ENCODE measurements at places on chromosomes 3 and 15.
A peak's percentile ranks its signal among the peaks of the same experiment; 100 is the strongest.

GRCh38 chr3:34851137-34851536 is 788.2 kb upstream of the ARPP21 start:
- DNase-seq: no peak

DNA sequence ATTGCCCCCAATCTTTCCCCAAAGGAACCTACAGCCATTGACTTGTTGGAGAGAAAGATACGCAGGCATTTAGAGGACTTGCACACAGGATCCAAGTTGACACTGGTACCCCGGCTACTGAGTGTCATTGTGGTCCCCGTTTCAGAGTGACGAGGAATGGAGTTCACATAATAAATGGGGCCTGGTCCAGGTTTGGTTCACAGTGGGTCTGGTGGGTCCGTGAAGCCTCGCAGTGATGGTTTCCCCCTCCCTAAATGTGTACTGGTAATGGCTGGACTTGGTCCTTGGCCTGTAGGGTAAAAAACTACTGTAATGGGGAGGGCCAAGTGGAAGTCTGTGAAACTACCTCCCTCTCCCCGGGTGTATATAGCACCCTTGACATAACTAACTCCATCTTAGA is 232.1 kb upstream of the LYSMD4 start:
- DNase-seq: no peak

- no peak for DNase-seq
Measured at GRCh38 chr15:73856458-73857192, 16.7 kb upstream of the TBC1D21 start.

- no peak for DNase-seq
Measured at GRCh38 chr3:25404569-25404968, 23.5 kb upstream of the RARB start.

DNA sequence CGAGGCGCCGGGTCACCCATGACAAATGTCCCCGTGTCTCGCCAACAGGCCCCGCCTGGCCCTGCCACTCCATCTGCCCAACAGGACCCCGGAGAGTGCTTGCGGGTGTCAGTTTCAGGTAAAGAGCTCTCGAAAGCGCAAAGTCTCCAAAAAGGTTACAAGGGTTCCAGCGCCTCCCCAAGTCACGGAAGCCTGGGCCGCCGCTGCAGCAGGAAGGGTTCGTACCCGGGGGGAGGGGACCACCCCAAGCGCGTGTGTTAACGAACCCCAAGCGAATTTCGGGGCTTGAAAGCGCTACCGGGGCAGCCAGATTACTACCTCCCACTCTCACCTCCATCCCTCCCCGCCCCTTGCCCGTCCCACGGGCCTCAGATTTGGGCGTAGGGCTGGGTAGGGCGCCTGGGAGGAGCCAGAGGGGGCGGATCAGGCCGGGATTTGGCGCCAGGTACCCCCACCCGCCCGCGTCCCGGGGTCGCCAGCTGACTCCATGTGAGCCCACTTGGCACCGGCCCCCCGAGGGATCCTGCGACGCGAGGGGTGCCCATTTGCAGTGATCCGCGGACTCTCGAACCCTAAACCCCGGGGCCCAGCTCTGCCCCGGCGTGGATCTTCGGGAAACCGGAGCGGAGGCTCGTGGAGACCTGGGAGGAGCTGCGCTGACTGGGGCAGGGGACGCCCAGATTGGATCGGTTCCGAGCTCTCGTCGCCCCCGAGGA is 85.9 kb downstream of the NR2F2 start:
- DNase-seq: peak; percentile 48

GRCh38 chr3:195012100-195012499 is 258.9 kb downstream of the XXYLT1 start:
- no peak for DNase-seq

GRCh38 chr3:53856964-53857363 is 10.6 kb downstream of the IL17RB start:
- no peak for DNase-seq

- DNase-seq: no peak
Measured at GRCh38 chr3:96977671-96978070, 163.3 kb downstream of the EPHA6 start.

- DNase-seq: no peak
Measured at GRCh38 chr15:70132139-70132538, 34.4 kb upstream of the TLE3 start.

GRCh38 chr3:155701882-155702465 is 42.9 kb downstream of the PLCH1 start:
- DNase-seq: peak; percentile 67

GRCh38 chr15:89802986-89803824 is 11.4 kb downstream of the ANPEP start:
- no peak for DNase-seq

- DNase-seq: peak; percentile 91
Measured at GRCh38 chr3:45938864-45939263, 4.4 kb upstream of the CXCR6 start.

GRCh38 chr15:98746375-98747155 is 98.2 kb downstream of the IGF1R start:
- no peak for DNase-seq

- no peak for DNase-seq
Measured at GRCh38 chr3:161500068-161500796, 3.6 kb downstream of the OTOL1 start.

DNA sequence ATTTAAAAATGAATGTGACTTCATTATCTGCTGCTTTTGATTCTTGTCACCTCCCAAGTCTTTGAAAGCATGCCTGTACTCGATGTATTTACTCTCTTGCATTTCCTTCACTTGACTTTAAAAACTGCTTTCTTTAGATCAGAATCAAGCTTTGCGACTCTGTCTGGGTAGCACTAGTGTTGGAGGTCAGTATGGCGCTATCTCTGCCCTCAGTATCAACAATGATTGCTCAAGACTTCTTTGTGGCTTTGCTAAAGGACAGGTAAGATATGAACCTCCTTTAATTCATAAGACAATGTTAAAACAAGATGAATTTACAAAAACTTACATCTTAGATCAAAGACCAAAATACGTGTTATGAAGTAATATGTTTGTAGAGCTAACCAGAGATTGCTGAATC is 37.0 kb downstream of the VPS8 start:
- no peak for DNase-seq

GRCh38 chr3:193744822-193745684 is 152.0 kb downstream of the OPA1 start:
- DNase-seq: peak; percentile 94

- DNase-seq: no peak
Measured at GRCh38 chr15:74504418-74504817, 36.6 kb upstream of the ARID3B start.

DNA sequence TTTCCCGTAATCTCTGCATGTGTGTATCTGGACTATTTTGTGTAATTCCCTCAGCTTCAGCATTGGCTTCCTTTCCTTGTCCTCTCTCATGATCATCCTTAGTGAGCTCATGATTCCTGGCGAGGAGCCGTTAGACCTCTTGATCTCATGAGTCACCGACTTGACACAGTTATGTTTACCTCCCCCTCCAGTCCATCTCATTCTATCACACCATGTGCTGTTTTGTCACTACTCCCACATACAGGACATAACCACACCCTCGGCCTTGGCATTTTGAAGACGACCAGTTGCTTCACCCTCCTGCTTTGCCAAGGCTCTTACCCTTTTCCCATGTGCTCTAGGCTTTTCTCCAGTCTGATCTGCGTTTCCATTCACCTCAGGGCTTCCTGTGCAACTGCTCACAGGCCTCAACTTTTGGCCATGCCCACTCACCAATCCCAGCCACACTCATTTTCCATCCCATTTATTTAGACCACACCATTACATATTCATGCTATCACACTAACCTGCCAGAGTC is 41.5 kb downstream of the CP start:
- DNase-seq: no peak

- no peak for DNase-seq
Measured at GRCh38 chr3:169891886-169892285, 19.5 kb upstream of the SAMD7 start.

DNA sequence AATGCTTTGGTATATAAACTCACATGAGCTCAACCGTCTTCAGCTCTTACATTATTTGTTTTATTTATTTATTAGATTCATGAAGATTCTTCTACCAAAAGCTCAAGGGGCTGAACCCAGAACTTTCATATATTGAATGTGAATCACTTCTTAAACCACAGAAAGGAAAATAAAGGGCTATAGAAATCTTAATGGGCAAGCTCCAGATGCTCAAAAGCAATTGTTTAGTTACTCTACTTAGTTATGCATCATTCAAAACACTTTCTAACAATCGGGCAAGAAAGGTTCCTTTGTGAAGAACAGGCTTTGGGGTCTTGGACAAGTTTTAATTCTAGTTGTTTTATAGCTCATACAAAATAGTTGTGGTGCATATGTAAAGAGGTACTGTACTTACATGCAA is 380.2 kb downstream of the TIGIT start:
- DNase-seq: no peak

DNA sequence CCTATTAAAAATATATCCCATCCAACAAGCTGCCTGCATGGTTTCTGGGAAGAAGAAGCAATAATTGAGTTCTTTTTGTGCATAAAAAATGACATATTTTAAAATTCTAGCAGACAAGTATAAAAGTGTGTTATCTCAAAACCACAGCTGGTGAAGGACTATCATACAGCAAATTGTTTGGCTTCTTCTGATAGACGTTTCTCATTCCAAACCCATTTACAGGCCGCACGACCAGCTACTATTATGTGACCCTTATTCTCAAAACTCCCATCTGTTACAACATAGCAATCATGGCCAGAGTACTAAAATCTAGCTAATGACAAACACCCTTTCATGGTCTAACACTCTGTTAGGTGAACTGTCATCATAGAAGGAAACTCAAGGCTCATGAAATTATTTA is 21.7 kb downstream of the ETFA start:
- DNase-seq: no peak

DNA sequence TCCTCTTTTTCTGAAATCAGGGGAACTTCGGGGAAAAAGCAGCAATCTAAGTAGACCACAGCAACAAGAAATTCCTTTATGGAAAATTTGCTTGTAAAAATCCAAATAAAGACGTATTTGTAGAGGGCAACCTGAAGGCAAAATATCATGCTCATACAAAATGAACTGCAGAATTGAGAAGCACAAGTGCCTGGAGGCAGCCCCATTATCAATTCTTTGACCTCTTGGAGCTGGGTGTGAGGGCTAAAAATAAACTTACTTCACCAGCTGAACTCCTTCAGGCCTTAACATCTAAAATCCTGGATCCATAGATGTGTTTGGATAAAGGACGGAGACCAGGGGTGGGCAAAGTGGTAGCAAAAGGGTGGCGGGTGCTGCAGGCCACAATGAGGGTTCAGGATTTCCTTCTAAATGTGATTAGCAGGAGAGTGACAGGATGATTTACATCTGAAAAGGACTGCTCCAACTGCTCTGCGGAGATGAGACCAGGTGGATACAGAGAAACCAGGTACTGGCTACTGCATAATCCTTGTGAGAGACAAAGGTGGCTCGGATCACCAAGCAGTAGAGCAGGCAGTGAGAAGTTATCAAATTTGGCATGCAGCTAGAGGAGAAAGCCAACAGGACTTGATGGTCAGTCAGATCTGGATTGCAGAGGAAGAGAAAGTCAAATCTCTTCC is 81.7 kb upstream of the TJP1 start:
- DNase-seq: peak; percentile 21

DNA sequence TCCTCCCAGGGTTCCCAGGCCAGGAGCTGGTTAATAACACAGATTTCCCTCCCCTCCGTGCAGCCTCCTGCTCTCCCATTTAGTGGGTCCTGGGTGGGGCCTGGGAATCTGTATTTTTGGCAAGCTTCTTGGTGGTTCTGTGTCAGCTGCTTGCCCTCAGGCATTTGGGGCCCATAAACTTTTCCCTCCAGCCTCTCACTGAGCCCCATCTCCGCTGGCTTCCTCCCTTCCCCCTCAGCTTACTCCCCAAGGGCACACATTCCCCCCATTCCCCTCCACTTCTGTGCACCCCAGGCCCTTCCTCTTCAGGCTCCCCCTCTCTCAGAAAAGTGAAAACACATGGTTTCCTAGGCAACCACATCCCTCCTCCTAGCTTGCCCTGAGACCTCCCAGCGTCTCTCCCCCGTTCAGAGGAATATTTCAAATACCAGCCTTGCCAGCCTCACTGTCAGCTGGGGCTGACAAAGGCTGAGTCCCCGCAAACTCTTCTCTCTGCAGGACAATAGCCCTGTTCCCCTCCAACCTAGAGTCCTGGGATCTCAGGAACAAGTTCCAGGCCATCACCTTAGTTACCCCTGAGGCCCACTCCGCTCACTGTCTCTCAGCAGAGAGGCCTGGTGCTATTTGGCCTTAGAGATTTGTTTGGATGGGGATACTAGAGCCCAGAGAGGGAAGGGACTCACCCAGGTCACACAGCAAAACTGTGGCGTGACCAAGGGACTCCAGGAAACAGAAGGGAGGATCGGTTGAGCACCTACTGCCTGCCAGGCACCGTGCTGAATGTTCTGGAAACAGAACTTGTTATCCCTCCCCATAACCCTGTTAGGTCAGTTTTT is 44.6 kb upstream of the SMAD6 start:
- peak; percentile 95 for DNase-seq

GRCh38 chr15:62994975-62995681 is 47.4 kb upstream of the TPM1 start:
- no peak for DNase-seq

DNA sequence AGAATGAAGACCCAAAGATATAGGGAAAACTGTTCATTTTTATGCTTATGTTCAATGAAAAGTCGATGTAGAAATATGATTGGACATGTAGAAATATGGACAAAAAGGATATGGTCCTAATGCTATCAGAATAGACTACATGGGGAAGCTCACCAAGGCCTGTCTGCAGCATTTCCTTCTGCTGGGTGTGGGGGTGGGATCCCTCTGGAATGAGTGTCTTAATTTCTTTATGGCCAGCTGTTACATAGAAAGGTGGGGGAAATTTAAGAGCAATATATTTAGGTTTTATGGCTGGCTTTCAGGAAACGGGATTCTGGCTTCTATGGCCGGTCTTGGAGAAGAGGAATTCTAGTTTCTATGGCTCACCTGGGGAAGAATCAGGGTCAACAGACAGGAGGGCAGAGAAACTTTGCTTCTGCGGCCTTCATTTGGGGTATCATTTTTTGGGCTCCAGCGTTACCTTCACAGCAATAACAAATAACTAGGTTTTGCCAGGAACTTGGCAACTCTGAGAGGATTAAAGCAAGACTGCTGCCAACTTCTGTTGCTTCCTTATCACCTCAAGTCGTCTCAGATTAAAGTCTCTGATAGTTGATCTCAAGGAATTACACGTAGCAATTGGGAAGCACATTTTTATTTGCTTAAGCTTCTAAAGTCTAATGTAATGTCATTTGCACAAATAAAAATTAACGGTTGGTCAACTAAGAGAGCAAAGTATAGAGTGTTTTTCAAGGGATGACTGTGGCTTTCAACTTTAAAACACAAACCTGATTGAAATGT is 57.0 kb upstream of the GATM start:
- DNase-seq: no peak

DNA sequence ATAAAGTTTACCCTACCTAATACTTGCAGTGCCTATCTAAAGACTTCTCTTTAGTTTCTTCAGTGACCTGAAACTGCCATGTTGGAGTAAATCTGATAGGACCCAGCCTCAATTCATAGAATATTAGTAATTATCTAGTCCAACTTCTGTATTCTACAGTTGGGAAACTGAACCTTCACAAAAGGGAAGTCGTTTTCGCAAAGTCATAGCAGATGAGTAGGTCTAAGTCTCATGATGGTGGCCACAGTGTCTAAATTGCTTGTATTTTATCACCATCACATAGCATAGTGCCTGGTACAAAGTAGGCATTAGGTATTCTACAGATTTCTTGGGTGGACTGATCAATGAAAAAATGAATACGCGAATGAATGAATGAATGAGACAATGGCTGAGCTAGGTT is 8.4 kb downstream of the GMNC start:
- no peak for DNase-seq

Measured in mesendoderm (in vitro differentiated cells).